SK-N-SH (cell line): ENCODE measurements at places on chromosomes 2 and 18. TPM values are rescaled to one million over a fixed set of nuclear protein-coding genes. Genes with fewer than 3 reads are reported as not detected.

GRCh38 chr2:106833256-106833655 lies 52.7 kb downstream of the ST6GAL2 start:
- no peaks in the 10 kb centered on the region for H3K27me3 ChIP-seq
- no peaks in the 10 kb centered on the region for H3K4me1 ChIP-seq
- H3K4me3 ChIP-seq, result no peak overlapping the region
- H3K27ac ChIP-seq, result no peak overlapping the region

DNA sequence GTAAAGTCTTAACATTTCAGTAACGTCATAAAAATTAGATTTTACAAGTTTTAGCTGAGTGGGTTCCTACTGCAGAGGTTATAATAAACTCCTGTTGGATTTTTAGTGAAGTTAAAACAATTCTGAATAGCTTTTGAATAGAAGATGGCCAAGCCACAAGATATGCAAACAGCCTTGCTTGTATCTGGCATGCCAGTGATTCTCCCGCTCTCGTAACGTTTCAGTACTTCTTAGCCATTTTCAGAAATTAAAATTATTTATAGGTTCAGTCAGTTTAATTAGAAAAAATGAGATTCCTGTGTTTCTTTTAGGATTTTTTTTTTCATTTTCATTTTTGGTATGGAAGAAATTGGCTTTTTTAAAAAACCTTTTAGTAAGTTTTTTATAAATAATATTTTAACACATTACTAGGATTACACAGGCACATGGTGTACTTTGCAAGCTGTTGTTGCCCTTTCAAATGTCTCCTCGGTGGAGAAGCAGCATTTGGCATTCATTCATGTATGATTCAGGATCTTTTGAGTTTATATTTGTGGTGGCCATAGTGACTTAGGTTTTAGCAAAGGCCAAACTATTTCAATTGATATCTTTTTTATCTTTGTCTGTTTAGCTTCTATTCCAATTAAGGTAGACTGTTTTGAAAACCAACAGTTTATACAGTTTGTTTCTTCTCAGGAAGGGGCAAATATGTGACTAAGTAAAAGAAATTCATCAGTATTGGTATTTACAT lies 30.6 kb upstream of the RND3 start:
- H3K27me3 ChIP-seq, result no peaks in the 10 kb centered on the region
- DNase-seq, result no peak
- H3K4me1 ChIP-seq, result peaks cover 3% of the 10 kb centered on the region; the same call in 1 of the 2 replicates
- no peaks in the 10 kb centered on the region for H3K36me3 ChIP-seq
- peak overlapping the region; percentile 77; the same call in 1 of the 2 replicates for H3K27ac ChIP-seq
- H3K4me3 ChIP-seq, result no peak overlapping the region

DNA sequence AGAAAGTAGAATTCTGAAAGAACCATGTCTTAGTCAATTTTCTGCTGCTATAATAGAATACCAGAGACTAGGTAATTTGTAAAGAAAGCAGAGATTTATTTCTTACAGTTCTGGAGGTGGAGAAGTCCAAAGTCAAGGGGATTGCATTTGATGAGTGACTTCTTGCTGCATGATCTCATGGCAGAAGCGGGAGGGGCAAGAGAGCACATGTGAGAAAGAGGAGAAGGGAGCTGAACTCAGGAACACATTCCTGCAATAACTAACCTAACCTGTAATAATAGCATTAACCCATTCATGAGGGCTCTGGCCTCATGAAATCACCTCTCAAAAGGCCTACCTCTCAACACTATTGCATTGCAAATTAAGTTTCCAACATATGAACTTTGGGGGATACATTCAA lies 797.5 kb upstream of the POU3F3 start:
- no peaks in the 10 kb centered on the region for H3K27me3 ChIP-seq
- no peak for DNase-seq
- H3K27ac ChIP-seq, result no peak overlapping the region

GRCh38 chr2:111200333-111200881 lies 79.7 kb downstream of the BCL2L11 start:
- H3K4me1 ChIP-seq, result no peaks in the 10 kb centered on the region
- no peaks in the 10 kb centered on the region; the same call in 1 of the 2 replicates for H3K36me3 ChIP-seq
- H3K27ac ChIP-seq, result no peak overlapping the region

GRCh38 chr2:112686348-112687217 lies 34.2 kb upstream of the NT5DC4 start:
- DNase-seq, result no peak
- H3K4me3 ChIP-seq, result no peak overlapping the region
- H3K4me1 ChIP-seq, result peaks cover 6% of the 10 kb centered on the region
- H3K27me3 ChIP-seq, result no peaks in the 10 kb centered on the region

DNA sequence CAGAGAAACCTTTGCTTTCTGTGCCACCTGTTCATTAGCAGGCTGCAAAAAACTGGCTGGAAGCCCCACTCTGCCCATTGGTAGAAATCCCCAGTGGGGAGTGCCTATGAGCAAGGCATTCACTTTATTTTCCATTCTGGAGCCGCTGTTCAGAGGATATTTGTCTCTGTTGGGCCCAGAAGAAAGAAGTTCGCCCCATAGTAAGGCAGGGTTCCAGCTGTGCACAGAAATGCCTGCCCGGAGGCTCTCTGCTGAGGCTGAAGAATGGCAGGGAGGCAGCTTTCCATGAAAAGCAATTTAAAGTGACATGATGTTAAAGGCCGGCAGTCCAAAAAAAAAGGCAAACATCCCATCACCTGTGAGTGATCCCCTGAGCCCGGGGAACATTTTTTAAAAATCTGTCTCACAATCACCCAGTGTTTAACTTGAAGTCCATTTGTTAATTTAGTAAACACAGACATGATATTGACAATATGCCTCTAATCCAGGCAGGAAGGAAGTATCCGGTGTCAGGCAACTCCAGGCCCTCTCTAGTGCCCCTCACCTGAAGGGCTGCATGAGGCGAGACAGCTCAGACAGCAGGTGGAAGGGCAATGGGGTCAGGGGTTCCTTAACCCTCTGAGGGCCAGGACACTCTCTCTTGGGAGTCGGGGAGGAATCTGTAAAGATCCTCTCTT lies 265.1 kb upstream of the SIX2 start:
- no peak for DNase-seq
- no peak overlapping the region for H3K27ac ChIP-seq
- no peaks in the 10 kb centered on the region for H3K27me3 ChIP-seq
- peaks cover 25% of the 10 kb centered on the region for H3K4me1 ChIP-seq
- no peaks in the 10 kb centered on the region for H3K36me3 ChIP-seq

DNA sequence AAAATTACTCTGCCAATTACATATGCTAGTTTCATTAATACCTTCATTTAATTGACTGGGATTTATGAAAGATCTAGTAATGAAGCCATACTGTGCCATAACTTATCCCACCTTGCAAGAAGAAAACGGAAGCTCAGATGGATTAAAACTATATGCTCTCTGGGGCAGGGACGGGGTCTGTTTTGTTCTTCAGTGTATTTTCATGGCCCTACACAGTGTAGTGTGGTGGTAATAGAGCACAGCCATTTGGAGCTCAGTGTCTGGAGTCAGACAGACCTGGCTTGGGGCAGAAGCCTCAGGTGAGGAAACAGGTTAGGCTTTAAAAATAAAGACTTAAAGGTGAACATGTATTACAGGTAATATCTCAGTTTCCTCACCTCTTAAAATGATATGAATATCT lies 62.3 kb downstream of the FIGN start:
- DNase-seq, result no peak
- no peak overlapping the region for H3K27ac ChIP-seq
- H3K27me3 ChIP-seq, result no peaks in the 10 kb centered on the region
- no peak overlapping the region for H3K4me3 ChIP-seq
- no peaks in the 10 kb centered on the region; the same call in none of the 2 replicates for H3K4me1 ChIP-seq

DNA sequence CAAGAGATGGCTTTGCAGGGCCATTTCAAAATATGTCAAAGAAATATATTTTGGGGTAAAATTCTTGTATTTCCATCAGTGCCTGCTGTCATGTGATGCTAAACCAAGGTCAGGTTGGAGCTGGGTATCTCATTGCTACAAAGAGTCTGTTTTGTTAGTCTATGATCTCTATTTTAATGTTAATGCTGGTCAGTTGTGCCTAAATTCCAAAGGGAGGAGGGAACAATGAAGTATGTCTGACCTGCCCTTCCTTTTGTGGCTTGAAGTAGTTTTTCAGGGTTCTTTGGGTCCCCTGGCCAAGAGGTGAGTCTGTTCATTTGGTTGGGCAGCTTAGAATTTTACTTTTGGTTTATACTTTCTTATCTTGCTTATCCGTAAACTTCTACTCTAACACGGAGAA lies 61.6 kb upstream of the DYNAP start:
- no peak overlapping the region for H3K27ac ChIP-seq
- H3K4me1 ChIP-seq, result no peaks in the 10 kb centered on the region
- no peak overlapping the region for H3K4me3 ChIP-seq

- no peaks in the 10 kb centered on the region for H3K4me1 ChIP-seq
- H3K27ac ChIP-seq, result no peak overlapping the region
- H3K27me3 ChIP-seq, result no peaks in the 10 kb centered on the region
- DNase-seq, result no peak
- H3K36me3 ChIP-seq, result no peaks in the 10 kb centered on the region
- no peak overlapping the region for H3K4me3 ChIP-seq
Observed at GRCh38 chr18:50659091-50660003, 99.5 kb downstream of the MAPK4 start.

DNA sequence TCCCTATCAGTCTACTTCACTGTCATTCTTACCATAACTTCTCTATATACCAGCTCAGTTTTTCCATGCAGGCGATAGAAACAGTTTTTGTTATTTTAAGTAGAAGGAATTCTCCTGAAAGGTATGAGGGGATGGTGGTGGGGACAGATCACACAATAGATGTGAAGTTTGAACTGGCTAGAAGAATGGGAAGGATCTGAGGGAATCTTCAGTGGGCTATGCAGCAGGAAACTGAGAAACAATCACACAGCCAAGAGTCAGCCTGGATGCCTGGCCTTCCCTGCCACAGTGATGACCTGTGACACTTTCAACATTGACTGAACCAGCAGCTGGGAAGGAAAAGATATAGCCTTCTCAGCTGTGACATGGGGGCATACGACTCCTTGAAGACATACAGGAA lies 329.1 kb upstream of the GULP1 start:
- H3K4me3 ChIP-seq, result no peak overlapping the region
- DNase-seq, result no peak
- no peaks in the 10 kb centered on the region for H3K36me3 ChIP-seq
- peaks cover 3% of the 10 kb centered on the region for H3K4me1 ChIP-seq
- no peak overlapping the region for H3K27ac ChIP-seq
- no peaks in the 10 kb centered on the region for H3K27me3 ChIP-seq

- no peak overlapping the region; the same call in 1 of the 2 replicates for H3K27ac ChIP-seq
- no peaks in the 10 kb centered on the region for H3K4me1 ChIP-seq
- no peaks in the 10 kb centered on the region for H3K27me3 ChIP-seq
- H3K36me3 ChIP-seq, result peaks cover 29% of the 10 kb centered on the region
- no peak for DNase-seq
Observed at GRCh38 chr18:5294113-5294456, 1.4 kb downstream of the ZBTB14 start.

- H3K27ac ChIP-seq, result no peak overlapping the region
- H3K36me3 ChIP-seq, result no peaks in the 10 kb centered on the region
- no peaks in the 10 kb centered on the region for H3K27me3 ChIP-seq
- H3K4me3 ChIP-seq, result no peak overlapping the region
- DNase-seq, result no peak
Observed at GRCh38 chr2:165582409-165582808, 112.9 kb downstream of the CSRNP3 start.

- H3K4me1 ChIP-seq, result no peaks in the 10 kb centered on the region; the same call in 1 of the 2 replicates
- no peaks in the 10 kb centered on the region for H3K36me3 ChIP-seq
- peak overlapping the region; percentile 99 for H3K27ac ChIP-seq
Observed at GRCh38 chr2:201796478-201796865, 9.9 kb upstream of the CDK15 start.

GRCh38 chr18:48126240-48126639 lies 195.8 kb upstream of the SMAD2 start:
- H3K4me3 ChIP-seq, result no peak overlapping the region
- no peaks in the 10 kb centered on the region for H3K36me3 ChIP-seq
- H3K27ac ChIP-seq, result no peak overlapping the region; the same call in 1 of the 2 replicates

ABCG8 gene
- not detected in 2 replicates for polyA plus RNA-seq

TBC1D8 gene
- polyA plus RNA-seq, result 5.3 and 7.0 TPM in 2 replicates

ALPP gene
- not detected in 2 replicates for polyA plus RNA-seq

SERPINB11 gene
- not detected in 2 replicates for polyA plus RNA-seq

FLACC1 gene
- polyA plus RNA-seq, result 0.35 and 0.44 TPM in 2 replicates
